ENCODE measurements at places on chromosomes 3 and 15.

DNA sequence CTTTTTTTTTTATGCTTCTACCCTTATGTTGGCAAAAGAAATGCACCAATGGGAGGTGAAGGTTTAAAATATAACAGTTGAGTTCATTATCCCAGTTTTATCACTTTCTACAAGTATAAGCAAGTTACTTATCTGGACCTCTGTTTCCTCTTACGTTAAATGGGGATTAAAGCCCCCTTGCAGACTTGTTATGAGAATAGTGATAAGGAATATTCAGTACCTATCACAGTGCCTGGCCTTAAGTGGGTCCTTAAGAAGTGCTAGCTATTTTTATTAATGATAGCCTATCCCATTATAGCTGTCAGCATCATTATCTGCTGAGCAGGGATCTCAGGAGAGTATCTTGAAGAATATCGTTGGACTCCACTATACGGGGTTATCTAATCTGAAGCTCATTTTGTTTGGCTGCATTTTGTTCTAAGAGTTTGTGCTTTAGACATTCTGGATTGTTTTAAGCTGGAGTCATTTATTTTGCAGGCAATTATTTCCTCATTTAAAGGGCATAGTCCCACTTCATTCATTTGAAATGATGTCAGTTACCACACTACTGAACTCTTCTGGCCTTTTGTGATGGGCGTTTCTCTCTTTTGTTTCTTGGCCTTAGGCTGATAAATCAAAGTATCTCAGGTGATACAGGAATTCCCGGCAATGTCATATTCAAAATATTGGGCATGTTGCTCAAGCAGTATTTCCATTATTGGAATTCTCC, 28.8 kb downstream of the RAB8B start:
- no peak for DNase-seq

DNA sequence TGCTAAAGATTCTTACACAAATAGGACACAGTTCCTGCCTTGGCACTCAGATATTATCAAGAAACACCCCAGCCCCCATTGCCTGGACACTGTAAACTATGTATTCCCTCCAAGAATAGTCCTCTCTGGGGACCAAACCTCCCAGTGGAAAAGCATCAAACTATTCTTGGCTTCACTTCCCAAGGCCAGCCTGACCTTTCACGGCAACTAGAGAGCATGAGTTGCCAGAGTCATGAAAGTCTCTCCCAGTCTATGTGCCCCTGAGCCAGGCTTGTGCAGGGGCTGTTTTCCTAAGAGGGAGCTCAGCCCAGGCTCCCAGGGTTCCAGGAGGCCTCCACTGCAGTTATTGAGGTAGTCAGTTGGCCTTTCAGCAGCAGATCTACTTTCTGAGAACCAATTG, 251.9 kb upstream of the TGFBR2 start:
- no peak for DNase-seq

- DNase-seq: no peak
Measured at GRCh38 chr3:14583548-14584091, 43.5 kb upstream of the GRIP2 start.

GRCh38 chr3:129645286-129645685, 38.8 kb upstream of the PLXND1 start:
- DNase-seq: no peak

DNA sequence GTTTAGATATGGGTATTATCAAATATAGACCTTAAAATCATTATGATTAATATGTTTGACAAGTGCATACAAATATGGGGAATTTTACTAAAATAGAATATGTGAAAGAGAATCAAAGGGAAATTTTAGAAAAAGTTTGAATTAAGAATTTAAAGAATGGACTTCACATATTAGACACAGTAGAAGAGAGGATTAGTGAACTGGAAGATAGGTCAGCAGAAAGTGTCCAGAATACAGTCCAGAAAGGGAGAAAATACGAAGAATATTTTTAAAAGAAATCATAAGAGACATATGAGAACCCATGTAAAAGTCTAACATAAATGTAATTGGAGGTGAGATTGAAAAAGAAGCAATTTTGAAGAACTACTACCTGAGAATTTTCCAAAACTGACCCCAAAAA, 139.9 kb downstream of the DTWD1 start:
- DNase-seq: no peak

GRCh38 chr3:11580645-11581044, 63.1 kb downstream of the VGLL4 start:
- no peak for DNase-seq

DNA sequence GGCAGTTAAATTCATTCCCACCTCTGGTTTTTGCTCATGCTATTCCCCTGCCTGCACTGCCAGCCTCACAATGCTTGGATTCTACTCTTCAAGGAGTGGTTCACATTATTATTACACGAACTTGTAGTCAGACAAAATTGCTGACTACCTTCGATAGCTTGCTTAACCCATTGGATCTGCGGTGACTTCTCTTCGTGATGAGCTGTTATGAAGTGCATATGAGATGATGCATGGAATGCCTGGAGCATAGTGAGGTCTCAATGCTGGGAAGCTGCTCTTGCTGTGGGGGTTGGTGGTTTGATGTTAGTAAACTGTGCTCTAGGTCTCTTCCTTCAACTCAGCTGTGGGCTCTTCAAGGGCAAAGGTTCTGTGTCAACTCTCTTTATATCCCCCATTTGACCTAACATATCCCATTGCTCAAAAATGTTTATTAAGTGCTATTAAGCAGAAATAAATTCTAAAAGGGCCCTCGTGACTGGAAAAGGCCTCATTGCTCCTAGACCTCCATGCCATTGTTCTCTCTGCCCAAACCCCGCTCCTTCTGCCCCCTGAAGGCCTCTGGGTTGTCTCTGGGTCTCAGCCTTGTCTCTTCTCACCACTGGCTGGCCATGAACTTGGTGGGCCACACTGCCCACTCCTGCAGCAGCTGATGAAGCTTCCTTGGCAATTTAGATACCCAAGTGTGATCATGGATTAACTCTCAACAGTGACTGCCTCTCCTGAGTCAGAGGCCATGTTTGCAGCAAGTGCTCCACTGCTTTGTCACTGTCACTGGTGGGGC, 4.5 kb upstream of the SLCO2A1 start:
- no peak for DNase-seq

GRCh38 chr3:169122416-169122815, 541.1 kb downstream of the MECOM start:
- DNase-seq: no peak

- no peak for DNase-seq
Measured at GRCh38 chr15:83866692-83867091, 212.8 kb downstream of the ADAMTSL3 start.

DNA sequence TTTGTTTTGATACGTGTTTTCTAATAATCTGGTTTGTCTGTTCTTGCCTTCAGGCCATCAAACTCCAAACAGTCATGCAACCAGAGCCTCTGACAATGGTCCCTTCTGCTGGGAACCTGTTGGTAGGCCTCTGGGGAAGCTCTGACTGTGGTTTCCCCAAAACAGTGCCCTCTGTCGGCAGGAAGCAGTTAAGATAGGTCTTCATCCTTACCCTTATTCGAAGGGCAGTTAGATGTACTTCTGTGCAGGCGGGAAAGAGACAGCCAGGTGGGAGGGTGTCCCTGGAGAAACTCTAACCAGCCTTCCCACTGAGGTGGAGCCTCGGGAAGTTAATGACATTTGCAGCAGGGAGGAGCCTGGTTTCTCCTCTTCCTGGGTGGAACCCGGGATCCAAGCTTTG, 81.6 kb upstream of the CHMP2B start:
- no peak for DNase-seq

DNA sequence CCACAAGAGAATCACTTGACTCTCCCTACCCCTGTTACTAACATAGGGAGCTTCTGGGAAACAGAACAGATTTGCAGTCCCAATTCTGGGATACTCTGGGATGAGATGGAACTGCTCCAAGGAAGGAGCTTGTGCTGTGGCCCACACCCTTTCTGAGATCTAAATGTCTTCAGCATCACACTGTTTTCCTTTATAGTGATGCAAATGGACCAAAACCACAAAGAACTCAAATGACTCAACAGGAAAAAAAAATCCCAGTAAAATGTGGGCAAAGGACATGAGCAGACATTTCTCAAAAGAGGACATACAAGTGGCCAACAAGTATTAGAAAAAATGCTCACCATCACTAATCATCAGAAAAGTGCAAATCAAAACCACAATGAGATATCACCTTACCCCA, 155.6 kb downstream of the NECTIN3 start:
- DNase-seq: no peak

- no peak for DNase-seq
Measured at GRCh38 chr3:195458316-195458717, 15.5 kb upstream of the ACAP2 start.

DNA sequence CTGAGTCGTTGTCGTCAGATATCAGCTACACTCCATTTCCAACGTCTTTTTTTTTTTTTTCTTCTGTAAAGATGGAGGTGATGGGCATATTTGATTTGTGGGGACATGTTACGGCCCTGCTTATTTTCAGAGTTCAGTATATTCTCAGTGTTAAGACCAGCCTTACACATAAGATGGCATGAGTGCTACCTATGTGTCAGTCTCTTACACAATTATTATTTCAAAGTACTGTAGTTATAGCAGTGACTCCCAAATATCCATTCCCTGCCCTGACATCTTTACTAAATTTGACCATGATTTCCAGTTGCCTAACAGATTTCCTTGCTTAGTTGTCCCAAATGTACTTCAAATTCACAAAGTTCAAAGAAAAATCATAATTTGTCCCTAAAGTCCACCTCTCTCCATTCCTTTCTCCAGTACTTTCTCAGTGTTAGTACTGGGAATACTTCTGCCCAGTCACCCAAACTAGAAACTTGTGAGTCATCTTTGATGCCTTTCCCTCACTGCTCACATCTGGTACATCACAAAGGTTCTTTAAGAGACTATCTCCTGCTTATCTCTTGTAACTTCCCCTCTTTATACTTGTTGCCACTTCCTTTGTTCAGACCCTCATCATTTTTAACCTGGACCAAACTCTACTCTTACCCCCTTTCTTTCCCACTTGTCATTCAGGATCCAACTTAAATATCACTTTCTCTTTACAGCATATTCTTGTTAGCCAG, 67.0 kb downstream of the ZNF609 start:
- DNase-seq: no peak

DNA sequence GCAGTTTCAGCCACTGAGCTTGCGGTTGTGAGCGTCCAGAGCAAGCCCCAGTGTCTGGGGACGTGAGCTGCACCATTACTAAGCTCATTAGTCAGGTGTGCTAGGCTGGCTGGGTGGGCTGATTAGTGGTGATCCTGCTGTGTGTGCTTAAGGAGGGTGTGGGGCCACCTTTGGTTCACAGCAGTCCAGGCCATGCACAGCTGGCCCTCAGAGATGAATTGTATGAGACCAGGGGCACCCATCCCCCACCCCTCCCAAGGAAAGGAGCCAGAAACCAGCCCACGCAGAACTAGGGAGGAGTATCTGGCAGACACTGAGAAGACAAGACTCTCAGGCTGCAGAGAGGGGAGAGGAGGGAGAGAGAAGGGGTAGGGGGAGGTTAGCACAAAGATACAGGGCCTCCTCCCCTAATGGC, 3.8 kb downstream of the TYRO3 start:
- no peak for DNase-seq

DNA sequence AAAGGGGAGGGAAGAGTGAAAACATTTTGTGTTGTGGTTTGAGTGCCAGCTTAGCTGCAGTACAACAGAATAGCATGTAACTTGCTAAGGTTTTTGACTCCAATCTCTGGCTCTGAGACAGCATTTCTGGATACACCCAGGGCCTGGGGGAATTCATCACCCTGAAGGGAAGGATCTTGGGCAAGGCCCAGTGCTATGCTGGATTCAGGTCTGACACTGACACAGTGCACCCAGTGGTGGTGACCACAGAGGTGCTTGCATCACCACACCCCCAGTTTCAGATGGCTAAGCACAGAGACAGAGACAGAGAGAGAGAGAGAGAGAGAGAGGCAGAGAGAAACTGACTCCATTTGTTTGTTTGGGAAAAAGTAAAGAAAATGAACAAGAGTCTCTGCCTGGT, 74.1 kb upstream of the KBTBD8 start:
- DNase-seq: no peak

DNA sequence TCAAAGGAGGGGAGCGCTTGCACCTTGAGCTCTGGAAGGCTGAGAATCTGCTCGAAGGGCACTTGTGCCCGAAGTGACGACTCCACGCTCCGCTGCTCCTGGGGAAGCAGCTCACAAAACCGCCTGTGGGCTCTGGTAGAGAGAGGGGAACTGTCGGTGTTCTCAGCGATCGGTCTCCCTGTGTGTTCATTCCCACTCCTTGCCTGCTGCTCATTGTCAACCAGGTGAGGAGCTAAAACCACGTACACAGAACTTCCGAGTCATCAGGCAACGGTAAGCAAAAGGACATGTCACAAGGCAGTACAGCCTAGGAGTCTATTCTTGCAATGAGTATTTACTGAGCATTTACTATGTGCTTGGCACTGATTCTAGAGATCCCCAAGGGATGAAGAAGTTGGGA, 1.5 kb downstream of the CIB1 start:
- DNase-seq: no peak

DNA sequence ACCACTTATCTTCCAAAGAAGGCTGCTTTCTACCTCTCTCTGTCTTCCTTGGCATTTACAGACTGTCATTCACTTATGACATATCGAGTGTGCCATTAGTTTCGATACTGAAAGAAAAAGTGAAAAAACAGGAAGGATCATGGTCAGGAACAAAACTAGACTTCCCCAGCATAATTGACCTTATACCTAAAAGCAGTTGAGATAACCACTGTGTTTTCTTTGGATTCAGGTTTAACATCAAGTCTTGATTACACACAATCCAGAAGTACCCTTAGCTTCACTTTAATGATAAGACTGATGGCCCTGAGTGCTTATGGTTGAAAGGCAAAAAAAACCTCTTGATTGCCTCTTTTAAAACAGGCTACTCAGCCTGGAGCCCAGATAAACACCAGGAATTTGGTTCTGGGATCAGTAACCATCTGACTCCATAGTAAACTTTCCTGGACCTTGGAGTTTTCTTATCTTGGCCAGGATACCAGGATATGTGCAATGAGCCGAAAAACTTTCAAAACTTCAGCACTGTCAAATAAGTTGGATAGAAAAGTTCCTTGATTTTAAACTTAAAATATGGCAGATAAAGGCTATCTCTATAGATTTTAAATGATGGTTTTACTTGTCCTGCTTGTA, 5.0 kb upstream of the UACA start:
- DNase-seq: no peak

- no peak for DNase-seq
Measured at GRCh38 chr3:136476280-136476679, 226.1 kb downstream of the PCCB start.

GRCh38 chr3:135784557-135784956, 181.0 kb upstream of the PPP2R3A start:
- DNase-seq: no peak

DNA sequence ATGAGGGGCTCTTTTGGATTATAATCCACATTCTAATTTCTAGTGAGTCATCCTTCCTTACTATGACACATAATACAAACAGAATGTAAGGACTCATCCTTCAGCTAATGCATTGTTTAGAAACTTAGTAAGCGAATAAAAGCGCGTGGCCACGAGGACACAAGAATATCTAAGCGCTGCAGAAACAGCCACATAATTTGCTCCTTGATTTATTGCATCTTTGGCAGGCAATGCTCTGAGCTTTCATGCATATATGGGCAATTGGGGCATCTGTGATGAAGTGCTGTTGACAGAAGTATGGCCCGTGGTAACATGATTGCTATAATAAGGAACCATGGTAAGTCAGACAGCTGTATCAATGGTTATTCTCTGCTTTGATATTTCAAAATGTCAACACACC, 191.3 kb upstream of the ZNF385D start:
- no peak for DNase-seq
